ENCODE measurements at places on chromosomes 3 and 15.

DNA sequence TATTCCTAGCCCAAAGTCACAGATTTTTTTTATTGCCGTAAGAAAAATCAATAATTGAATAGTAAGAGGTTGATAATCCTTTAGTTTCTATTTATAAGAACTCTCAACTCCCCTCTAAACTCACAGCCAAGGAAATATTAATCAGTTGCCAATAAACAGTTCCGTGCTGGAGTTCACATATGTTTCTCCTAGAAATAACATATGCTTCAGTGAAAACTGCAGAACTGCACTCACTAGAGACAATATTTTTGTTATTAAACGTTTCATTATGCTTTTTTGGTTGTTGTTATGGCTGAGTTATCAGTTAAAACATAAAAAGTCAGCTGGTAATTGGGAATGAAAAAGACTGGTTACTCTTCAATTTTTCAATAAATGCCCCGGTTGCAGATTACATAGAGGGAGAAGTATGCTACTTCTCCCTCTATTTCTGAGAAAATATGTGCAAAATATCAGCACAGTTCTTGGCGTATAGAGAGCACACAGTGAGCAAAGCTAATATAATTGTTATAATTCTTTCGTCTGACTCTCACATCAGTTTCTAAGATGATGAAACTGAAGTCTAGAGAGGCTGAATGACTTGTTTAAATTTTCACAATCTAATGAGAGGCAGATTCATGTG, 781.2 kb upstream of the GRM7 start:
- DNase-seq, result peak; percentile 88

GRCh38 chr15:81596159-81596865, 222.3 kb upstream of the TMC3 start:
- DNase-seq, result no peak

GRCh38 chr15:46701346-46701745, 1016.0 kb upstream of the SEMA6D start:
- no peak for DNase-seq

DNA sequence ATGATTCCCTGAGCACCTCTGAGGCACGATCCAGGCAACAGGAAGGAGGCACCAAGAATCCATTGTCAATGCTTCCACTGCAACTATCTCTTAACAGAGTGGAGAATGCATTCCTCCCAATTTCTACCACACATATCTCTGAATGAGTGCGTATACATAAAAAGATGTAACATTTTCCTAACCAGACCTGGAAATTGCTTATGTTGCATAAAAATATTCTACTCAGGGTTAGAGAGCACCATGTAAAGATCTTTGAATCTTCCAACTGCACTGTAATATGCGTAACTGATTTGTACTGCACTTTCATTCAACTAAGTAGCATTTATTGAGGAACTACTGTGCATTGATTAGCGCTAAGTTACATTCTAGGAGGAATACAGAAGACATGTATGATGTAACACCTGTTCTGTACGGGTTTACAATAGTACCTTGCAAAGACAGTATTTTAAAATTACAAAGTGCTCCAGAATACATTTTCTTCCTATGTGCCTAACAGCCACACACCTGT, 237.8 kb downstream of the EBLN2 start:
- no peak for DNase-seq

GRCh38 chr3:59289831-59290230, 240.0 kb upstream of the CFAP20DC start:
- DNase-seq, result no peak

DNA sequence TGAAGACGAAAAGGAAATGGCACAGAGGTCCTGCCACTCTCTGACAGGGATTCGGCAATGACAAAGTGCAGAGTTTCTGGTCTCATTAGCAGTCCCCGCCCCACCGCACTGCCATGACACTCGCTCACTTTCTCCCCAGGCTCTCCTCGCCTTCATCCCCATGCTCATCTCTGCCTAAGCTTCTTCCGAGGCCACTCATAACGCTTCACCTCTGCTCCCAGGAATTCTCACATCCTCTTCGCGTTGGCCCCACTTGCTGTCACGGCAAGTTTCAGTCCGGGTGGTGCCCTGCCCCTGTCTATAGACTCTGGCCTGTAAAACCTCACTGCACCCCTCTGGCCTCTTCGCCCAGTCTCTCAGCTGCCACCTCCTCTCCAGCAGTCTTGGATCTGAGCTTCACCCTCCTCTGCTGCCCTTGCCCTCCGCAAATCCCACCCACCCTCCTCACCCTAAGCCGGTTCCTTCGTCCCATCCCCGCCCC, 654 bp downstream of the RUBCN start:
- DNase-seq, result no peak
